Liver (tissue), 10 donors: ENCODE measurements at places on chromosomes 2 and 18. TPM values are rescaled to one million over a fixed set of nuclear protein-coding genes. Genes with fewer than 3 reads are reported as not detected.

- no peak for DNase-seq
These were observed 10.8 kb downstream of the GPR35 start for GRCh38 chr2:240635998-240636547.

DNA sequence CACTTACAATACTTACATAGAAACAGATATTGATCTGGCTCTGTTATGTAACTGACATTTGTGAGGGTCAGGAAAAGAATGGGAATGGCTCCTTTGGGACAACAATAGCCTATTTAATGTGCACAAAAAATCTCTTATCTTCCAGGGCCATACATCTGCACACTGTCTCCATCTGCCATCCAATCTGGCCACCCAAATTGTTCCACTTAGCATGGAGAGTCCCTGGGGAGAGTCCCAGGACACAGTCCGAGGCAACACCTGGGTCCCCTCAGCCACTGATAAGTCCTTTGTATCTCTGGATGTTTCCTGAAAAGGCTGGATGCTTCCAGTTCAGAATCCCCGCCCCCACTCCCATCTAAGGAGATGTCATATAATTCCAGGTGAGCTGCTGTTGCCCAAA lies 274.2 kb upstream of the NCKAP5 start:
- DNase-seq: no peak

DNA sequence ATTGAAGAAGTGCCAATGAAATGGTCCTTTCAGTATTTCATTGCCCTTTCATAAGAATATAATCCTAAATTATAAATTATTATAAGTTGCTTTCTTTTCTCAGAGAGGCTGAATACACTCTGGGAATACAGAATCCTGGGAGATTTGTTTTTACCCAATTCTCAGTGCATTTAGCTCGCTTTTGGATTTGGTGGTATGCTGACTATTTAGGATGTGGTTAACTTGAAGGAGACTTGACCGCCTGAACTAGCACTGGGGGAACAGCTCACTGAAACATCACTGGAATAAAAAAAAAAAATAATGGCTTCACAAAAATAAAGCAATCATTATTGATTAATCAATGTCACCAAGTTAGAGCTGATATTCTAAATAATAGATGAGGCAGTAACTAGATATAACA lies 10.2 kb downstream of the TNFAIP6 start:
- DNase-seq: no peak

The PCARE gene
- not detected for total RNA-seq

GRCh38 chr18:62741118-62741566 lies 25.8 kb downstream of the PHLPP1 start:
- no peak for DNase-seq

The ANKRD30BL gene
- 0.08 TPM for total RNA-seq

DNA sequence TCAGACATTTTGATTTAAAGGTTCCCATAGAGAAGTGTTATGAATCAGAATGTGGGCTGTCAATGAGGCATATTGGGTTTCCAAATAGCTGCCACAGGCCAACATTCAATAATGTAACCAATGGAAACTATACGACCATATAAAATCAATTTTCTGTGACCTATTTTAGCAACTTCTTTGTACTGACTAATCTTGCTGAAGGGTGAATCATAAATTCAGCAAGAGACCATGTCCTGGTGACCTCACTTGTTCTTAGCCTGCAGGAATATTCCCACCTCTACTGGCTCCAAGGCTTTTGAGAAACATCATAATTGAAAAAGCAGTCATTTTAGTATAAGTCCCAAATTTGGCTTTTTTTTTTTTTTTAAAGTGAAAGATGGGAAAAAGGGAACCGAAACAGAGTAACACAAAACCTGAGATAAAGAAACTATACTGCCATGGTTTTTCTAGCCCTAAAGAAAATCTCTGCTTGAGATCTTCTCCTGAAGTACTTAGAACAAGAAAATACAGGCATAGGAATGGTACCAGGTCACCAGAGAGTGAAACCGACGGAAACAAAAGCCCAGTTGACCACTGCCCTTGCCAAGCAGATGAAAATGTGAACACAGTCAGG lies 32.1 kb downstream of the PLEKHM3 start:
- no peak for DNase-seq

The MAP3K19 gene
- total RNA-seq: not detected

GRCh38 chr2:201969241-201969937 lies 64.3 kb upstream of the FZD7 start:
- no peak for DNase-seq

DNA sequence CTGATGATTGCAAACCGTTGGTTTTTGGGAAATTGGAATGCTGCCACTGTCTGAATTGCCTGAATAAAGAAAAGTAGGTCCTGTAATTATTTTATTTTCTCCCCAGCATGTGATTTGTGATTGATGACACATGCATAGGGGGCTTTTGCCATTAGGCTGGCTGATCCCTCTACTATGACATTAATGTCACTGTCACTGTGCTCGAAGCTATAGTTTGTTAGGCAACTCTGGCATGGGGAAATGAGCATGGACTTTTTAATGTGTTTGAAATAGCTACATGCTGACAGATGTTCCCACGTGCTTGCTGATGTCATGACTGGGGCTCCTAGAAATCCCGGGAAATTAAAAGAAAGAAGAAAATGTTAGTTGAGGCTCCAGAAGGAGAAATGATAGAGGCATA lies 99.1 kb downstream of the HRH4 start:
- no peak for DNase-seq

DNA sequence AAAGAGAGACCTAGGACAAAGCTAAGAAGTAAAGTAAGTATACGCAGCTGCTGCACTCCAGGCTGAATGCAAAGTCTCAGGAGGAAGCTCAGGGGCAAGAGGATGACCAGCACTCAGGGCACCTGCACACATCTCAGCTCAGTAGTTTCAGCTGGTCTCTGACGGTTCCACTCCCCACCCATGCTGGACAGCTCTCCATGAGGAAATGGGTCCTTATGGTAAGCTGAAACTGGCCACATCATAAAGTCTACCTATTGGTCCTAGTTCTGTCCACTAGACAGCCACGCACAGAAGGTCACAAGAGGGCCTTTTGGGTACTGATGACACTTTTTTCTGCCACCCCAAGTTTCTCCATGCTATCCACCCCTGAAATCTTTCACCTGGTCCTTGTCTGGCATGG lies 215.3 kb downstream of the TTC32 start:
- peak; percentile 19 for DNase-seq
